Heart right ventricle (tissue), 16 donors: ENCODE measurements at places on chromosomes 5 and 9.

DNA sequence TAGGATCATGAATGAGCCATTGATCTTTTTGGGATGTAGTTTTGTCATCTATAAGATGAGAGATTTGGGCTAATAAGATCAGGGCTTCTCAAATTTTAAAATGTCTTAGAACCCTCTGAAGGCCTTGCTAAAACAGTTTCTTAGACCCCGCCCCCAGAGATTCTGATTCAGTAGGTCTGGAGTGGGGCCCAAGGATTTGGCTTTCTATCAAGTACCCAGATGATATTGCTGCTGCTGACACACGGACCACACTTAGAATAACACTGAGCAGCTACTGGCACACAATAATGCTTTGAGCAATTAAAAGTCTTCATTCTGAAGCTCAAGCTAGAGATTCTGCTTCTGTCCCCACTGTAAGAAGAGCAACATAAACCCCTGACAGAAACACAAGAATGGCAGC, 216.7 kb downstream of the SMARCA2 start:
- peak; percentile 17 for DNase-seq

- DNase-seq = no peak
Measured at GRCh38 chr9:99391937-99392594, 170.0 kb downstream of the SEC61B start.

- DNase-seq = no peak
Measured at GRCh38 chr9:133914442-133915342, 77.4 kb downstream of the VAV2 start.

- no peak for DNase-seq
Measured at GRCh38 chr5:17314907-17315471, 97.6 kb downstream of the BASP1 start.

DNA sequence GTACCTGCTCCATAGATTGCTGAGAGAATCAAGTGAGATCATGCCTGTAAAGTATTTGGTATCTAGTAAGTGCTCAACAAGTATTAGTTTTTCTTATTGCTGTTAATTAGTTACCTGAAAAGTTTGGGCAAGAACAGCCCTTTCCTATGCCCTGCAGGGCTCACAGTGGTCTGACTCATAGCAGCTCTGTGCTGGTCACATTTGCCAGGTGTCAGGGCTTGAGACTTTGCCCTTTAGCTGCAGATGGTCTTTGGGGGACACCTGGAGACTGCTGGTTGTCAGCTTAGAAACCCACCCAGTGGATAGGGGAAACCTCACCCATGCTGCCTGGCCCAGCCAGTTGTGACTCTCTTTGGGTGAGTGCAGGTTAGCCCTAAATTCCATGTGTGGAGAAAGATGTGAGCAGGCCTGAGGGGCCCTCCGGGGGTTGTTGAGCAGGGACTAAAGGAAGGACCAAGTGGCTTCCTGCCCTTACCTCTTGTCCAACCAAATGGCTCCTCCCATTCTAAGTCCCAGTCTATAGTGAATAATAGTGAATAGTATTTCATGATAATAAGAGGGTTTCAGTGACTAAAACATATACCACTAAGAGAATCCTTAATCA, 9.0 kb downstream of the COL27A1 start:
- no peak for DNase-seq

DNA sequence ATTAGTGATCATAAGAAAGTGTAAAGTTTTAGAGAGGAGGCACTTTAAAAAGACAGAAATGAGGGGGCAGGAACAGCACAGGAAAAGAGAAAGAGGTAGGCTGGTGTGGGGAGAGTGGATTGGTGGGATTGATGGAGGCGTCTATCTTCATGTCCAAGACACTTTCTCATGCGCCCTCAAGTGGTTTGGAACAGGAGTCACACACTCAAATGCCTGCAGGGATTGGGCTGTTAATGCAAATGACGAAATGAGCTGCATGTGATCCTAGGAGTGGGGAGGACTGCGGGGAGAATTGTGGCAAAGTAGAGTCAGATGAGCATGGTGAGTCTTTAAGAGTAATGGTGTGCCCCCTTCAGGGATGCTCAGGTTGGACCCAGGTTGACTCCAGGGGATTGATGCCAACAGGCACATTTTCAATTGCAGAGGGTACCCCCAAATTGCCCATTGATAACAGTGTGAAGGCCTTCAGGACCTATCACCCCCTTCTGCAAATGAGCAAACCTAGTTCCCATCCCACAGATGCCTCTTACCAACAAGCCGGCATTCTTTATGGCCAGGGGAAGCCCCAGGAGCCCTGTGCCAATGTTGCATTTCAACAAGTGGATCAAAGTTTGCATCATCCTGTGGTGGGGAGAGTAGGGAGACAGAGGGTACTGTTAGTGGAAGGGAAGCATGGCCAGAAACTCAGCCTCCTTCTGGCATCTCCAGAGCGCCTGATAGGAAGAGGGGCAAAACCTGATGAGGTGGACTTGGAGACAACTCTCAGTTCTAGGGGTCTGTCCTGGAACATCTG, 5.3 kb downstream of the SLC36A3 start:
- no peak for DNase-seq

DNA sequence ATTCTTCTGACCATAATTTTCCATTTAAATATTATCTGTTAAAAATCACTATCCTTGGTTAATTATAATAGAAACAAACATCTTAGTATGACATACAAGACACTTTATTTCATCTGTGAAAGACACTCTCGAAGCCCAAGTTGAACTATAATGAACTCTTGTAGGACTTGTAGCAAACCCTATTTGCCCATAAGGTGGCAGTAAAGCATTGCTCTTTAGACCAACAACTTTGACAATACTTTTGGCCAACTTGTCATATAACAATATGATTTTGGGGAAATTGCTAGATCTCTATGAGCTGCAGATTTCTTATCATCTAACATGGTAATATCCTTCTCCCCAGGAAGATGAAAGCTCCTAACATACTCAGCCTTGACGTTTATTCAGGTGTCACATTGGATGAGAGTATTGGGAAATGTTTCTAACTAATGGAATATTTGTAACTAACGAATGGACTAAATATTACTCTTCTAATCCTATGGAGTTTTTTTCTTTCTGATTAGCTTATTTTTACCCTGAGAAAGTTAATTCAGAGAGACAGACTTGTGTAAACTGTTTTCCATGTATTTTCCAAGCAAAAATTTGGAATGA, 11.0 kb downstream of the SPINK14 start:
- peak; percentile 8 for DNase-seq

- no peak for DNase-seq
Measured at GRCh38 chr5:112289465-112289864, 129.6 kb downstream of the EPB41L4A start.

DNA sequence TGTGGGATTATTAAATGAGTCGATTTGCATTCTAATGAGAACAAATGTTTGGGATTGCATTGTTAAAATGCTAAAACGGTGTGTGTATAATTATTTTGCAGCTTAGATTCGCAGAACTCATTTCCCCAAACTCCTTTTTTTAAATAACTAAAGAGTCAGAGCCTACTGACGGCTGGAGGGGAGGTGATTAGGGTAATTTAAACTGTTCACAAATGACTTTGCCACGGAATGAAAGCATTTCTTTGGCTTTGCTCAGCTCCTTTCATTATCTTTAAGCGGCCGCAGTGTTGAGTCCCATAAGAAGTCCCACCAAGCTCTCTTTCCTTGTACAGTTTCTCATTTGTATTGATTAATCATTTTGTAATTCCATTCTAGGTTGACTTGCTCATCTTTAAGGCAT, 1632.8 kb downstream of the MAT2B start:
- DNase-seq = no peak

- no peak for DNase-seq
Measured at GRCh38 chr9:81631218-81631745, 58.1 kb downstream of the TLE1 start.

GRCh38 chr9:128479262-128479661, 23.5 kb downstream of the ODF2 start:
- no peak for DNase-seq

- DNase-seq = no peak
Measured at GRCh38 chr9:108045851-108046250, 556.3 kb upstream of the KLF4 start.

DNA sequence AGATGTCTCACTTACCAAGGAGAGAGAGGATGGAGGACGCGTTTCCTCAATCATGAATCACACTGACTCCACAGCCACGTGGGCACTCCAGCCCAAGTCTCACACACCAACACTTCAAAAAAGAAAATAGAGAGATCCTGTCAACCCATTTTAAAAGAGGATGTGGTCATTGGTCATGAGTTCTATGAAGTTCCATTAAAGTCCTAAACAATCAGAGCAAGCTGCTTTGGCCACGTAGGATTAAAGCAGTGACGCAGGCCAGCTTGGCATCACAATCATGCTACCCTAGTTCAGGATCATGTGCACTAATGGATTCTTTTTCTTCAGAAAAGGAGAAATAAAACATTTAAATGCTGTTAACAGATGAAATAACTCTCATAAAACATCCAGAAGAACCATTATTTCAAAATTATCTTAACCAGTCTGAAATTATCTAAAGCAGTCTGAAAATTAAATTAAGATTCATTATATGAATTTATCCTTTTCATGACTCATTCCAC, 108.1 kb downstream of the SEMA5A start:
- DNase-seq = no peak

GRCh38 chr9:118883411-118883810, 485.8 kb downstream of the BRINP1 start:
- no peak for DNase-seq

- DNase-seq = no peak
Measured at GRCh38 chr5:32627219-32627870, 42.0 kb downstream of the SUB1 start.

DNA sequence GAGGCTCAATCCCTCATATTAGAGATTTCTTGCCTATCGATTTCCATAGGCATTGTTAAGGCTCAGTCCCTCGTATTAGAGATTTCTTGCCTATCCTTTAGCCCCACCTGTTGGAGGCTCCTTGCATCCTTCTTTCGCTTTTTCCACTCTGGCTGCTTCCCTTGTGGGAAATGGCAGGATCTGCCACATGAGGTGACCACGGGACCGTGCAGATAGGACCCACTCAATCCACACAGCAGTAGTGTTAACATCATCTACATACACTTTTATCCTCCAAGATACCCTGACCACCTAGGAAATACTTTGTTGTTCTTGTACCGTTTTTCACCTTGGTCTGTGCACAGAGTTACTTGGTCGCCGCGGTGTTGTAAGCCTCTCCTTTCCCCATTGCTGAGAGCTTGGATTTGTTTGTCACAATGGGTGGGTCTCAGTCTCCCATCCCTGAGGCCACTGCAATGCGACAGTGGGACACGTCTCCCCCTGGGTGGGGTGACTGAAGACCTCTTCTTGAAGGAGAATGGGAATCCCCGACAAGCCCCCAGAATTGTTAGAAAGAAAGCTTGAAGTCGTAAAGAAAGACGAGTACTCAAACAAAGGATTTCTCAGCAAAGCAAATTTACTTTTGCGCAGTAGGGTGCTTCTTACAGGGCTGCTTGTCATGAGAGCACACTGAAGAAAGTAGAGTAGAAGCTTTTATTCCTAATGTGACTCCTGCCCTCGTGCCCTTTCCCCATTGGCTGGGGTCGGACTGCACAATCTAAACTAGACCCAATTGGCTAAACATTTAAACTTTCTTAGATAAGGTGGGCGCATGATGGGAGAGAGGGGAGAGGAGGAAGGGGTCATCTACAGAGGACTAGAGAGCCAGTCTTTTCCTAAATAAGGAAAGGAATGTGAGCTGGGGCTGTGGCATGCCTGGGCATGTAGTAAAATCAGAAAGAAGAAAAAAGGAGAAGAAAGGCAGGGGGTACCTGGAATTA, 19.8 kb downstream of the IFT74 start:
- no peak for DNase-seq

DNA sequence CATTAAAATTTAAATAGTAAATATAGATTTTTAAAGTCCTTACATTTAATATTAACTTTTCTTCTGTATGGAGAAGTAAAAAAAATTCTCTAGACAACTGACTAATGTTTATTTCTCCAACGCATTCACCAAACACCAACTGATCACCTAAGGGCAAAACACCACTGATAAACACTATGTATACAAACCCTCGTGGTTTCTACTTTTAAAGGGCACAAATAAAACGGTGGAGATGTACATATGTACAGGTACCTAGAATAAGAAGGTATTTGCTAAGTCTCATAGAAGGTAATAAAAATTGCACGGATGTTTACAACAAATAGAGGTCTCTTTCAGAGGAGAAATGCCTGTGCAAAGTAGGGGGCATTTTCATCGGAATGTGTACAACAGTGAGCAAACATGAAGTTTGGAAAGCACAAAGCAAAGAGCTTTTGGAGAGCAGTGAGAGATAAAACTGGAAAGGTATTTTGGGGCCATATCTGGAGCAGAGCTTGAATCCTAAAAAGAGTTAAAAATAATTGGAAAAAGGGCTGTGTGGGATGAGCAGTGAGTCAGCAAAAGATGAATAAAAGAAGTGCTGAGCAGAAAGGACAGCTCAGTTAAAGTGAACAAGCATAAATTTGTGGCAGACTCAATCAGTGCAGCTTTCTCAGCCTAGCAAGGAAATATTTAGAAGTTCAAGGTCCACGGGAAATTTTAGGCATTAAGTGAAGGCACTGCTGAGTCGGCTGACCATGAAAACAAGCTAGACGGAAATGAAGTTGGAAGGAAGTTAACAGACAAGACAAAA, 160.0 kb downstream of the TMEM161B start:
- no peak for DNase-seq

DNA sequence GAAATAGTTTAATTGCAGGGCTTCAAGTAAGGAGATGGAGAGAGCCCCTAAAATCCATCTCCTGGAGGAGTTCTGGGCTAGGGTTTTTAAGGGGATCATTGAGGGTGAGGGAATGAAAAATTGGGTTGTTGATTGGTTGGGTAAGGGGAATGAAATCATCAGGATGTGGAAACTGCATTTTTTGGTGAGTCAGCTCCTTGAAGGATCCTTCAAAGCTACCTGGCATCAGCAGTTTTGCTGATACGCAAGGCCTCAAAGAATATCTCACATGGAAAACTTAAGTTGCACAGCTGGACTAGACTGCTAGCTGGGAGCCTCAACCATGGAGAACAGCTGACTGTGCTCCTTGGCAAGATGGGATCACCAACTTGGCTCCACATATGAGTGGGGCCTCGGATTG, 136.7 kb downstream of the FGF10 start:
- no peak for DNase-seq

- DNase-seq = no peak
Measured at GRCh38 chr5:80987078-80987766, 27.1 kb downstream of the RASGRF2 start.

- no peak for DNase-seq
Measured at GRCh38 chr5:48192-48591, 43.8 kb upstream of the PLEKHG4B start.

DNA sequence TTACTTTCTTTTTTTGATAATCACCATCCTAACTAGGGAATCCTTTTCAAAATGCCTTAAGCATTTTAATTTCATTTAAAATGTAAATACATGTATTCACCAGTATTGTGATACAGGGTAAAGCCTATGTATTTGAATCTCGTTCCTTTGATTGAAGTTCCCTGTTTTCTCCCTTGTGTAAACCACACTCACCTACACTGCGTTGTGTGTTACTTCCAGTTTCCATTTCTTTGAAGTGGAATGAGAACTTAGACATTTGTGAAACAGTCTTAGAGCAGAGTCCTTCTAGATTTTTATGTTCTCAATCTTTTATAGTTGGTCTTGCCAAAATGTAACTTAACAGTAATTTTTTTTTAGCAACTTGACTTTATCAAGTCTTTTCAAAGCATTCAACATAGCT, 101.4 kb downstream of the ZNF462 start:
- no peak for DNase-seq

- DNase-seq = no peak
Measured at GRCh38 chr9:109129470-109130197, 9.9 kb upstream of the TMEM245 start.

- DNase-seq = no peak
Measured at GRCh38 chr9:8139756-8140155, 340.2 kb upstream of the DMAC1 start.

GRCh38 chr9:107875571-107875980, 386.0 kb upstream of the KLF4 start:
- no peak for DNase-seq

GRCh38 chr5:84614906-84615305, 230.2 kb upstream of the EDIL3 start:
- DNase-seq = no peak
